ENCODE measurements at places on chromosomes 4 and X.

- no peak for DNase-seq
Observed at GRCh38 chr4:136025540-136025939, 1506.8 kb downstream of the PCDH18 start.

GRCh38 chr4:5982156-5982973, 35.9 kb downstream of the C4orf50 start:
- DNase-seq = no peak

DNA sequence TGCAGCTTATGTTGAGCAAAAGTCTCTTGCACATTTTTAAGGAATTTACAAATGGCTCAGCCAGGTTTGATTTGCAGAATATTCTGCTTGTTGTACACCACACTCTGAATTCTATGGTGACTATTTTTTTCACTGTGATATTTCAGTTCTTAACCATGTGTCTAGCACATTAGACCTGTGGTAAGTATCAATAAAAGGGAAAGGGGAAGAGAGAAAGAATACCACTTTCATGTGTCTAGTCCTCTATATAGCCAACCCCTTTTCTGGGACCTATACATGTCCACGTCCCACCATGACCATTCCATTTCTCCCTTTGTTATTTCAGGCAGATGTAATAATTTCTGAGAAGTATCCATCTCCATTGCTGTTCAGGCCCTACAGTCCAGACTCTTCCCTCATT, 121.3 kb upstream of the PNPLA4 start:
- no peak for DNase-seq

- no peak for DNase-seq
Observed at GRCh38 chrX:8191022-8191421, 20.0 kb upstream of the VCX2 start.

DNA sequence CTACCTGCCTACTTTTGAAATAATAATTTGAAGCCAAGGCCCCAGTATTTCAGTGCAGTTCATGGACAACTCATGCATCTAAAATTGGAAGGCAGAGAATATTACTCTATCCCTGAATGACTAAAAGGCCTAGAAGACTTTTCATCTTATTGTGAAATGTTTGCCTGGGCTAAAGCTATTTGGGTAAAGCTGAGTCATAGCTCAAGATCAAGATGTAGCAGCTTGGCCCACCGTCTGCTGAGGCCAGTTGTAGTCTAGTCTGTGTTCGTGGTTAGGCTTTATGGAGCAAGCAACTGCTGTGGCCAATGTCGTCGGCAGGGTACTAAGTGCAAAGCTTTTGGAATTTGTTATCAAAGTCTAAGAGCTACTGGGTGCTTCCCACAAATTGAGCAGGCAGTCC, 929.1 kb downstream of the RAB28 start:
- no peak for DNase-seq

DNA sequence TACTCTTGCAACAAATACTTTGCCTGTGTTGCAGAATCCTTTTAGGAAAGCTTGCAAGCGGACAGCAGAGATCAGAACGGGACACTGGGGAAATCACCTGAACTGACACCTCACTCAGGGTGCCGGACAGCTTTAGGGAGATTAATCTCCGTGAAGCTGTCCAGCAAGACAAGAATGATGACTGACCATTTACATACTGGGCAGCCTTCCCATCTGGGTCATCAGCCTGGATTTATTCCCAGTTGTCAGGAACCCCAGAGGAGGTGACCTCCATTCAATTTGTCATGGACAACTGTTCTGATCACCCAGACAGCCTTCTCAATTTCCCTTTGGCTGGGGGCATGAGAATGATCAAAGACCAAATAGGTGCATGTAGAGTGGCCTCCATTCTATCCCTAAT, 93.0 kb upstream of the EGFL6 start:
- DNase-seq = no peak

GRCh38 chrX:97027384-97027922, 143.7 kb downstream of the RPA4 start:
- DNase-seq = peak; percentile 8

DNA sequence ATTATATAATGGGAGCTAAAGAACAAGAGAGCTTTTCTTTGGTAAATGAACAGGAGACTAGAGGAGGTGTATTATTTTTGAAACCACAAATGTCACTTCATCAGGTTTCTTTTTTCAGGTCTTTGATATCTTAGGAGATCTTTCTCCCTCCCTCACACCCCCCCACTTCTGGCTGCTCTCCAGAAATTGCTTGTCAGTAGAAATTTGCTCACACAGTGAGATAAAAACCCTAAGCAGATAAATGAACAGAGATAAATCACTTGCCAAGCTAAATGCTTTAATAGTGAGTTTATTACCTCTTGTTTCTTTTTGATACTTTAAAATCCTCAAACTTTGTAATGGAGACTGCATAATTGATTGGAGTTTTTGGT, 421.2 kb upstream of the TENM3 start:
- no peak for DNase-seq

- DNase-seq = no peak
Observed at GRCh38 chrX:10821293-10821692, 200.9 kb upstream of the MID1 start.

DNA sequence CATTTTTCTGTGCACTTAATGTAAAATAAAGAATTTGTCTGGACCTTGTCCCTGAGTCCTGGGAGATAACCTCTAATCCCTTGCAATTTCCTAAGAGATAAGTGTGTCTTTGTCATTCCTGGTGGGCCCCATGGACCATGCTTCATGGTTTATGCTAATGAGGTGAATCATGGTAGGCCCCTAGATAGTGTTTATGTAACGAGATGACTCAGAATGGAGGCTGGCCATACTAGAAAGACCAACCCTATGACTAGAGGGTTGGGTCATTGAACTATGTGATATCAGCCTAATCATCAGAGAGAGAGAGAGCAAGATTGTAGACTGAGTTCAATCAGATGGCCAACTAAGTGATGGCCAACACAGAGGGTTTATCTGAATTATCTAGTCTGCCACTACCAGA, 64.2 kb upstream of the NHSL2 start:
- DNase-seq = no peak

DNA sequence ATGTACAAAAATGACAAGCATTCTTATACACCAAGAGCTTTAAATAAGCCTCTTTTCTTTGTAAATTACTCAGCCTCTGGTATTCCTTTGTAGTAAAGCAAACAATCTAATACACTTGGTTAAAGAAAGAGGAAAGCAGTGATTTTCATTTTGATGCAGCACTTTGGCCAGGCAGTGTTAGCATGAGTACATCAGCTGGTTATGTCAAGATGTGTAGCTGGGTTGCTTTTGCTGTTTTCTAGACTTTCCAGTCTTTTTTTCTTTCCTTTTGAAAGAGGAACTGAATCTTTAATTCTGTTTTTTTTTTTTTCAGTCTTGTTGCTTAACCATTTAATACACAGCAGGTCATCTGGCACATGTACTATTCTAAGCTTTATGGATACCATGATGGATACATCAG, 167.1 kb upstream of the AADAT start:
- no peak for DNase-seq

DNA sequence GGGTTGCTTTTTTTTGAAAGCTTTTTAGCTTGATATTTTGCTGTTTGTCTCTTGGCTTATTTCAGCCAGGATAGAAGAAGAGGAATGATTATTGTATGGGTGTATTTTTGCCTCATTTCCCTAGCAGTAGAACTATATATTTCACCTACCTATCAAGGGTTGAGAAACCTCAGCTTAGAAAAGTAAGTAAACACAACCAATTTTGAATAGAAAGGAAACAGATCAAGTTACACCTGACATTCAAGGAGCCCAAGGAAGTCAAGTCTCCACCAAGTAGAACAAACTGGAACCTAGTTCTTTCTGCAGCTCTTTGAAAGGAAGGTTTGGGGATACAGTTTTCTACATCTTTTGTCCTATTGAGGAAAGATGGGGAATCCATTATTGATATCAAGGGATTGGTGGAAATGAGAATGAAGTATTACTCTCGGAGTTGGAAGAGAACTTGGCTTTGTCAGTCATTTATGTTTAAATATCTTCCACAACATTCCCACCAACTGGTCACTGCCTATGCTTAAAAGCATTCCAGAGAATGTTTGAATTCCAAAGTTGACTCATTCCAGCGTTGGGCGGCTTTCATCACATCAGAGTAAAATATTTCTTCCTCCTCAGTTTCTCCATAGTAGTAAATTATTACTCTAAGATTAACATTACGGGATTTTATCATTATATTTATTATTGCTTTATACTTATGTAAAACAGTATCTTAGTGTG, 207.8 kb upstream of the CNKSR2 start:
- no peak for DNase-seq

DNA sequence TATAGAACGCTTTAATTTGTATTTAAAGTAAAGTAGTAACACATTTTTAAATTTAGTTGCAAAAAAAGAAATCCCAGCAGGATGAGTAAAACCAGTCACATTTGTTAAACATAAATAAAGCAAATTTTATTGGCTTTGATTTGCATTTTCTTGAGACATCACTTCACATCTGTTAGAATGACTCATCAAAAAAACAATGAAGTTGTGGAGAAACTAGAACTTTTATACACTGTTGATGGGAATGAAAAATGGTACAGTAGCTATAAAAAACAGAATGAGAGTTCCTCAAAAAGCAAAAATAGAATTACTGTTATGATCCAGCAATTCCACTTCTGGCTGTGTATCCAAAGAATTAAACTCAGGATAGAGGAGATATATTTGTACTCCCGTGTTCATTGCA, 454.0 kb upstream of the KLHL4 start:
- no peak for DNase-seq

DNA sequence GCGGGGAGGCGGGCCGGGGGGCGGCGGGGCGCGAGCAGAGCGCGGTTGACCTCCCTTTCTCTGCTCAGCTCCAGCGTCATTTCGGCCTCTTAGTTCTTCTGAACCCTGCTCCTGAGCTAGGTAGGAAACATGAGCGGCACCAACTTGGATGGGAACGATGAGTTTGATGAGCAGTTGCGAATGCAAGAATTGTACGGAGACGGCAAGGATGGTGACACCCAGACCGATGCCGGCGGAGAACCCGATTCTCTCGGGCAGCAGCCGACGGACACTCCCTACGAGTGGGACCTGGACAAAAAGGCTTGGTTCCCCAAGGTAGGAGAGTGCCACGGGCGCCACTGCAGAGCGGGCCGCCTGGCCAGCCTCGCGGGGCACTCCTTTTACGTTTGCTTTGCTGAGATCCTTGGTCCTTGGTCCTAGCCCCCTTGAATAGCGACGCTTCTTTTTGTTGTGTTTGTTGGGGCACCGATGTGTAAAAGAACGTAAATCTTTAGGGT, at the start of gene HTATSF1:
TSS of gene HTATSF1 (plus strand) at position 37 of the 497 bp plus-strand sequence. CDS start at position 130, 93 bp downstream.
- DNase-seq = no peak

DNA sequence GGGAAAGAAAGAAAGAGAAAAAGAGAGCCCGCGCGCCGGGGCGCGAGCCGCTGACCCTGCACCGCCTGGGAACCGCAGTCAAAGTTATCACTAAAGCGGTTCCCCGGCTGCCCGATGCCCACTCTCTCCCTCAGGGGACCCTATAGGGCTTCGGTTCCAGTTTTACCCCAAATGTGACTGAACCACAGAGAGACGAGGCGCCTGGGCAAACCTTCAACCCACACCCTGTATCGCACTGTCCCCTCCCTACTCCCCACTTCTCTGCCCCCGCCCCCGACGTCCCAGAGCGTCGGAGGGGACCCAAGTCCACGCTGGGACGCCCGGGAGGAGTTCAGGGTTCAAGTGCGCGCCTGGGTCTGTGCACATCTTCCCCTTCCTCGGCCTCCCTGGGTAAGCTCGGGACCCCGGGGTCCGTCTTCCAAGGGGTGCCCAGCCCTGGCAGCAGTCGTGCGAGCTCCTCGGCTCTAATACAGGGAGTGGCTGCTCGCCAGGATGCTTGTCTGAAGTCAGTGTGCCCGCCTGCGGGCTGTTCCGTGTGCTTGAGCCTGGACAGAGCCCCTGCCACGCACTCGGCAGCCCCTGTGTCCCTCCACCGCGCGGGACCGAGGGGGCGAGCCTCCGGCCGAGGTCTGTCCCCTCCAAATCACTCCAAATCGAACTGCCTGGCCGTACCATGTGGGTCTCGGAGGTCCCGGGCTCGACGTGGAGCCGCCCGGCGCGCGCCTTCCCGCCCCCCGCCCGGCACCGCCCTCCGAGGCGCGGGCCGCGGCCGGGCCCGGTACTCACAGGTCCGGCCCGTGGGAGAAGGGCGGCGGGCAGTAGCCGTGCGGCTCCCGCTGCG, 960 bp downstream of the TRPC3 start:
- peak; percentile 1 for DNase-seq

GRCh38 chr4:123593655-123594054, 197.1 kb downstream of the SPRY1 start:
- DNase-seq = no peak

DNA sequence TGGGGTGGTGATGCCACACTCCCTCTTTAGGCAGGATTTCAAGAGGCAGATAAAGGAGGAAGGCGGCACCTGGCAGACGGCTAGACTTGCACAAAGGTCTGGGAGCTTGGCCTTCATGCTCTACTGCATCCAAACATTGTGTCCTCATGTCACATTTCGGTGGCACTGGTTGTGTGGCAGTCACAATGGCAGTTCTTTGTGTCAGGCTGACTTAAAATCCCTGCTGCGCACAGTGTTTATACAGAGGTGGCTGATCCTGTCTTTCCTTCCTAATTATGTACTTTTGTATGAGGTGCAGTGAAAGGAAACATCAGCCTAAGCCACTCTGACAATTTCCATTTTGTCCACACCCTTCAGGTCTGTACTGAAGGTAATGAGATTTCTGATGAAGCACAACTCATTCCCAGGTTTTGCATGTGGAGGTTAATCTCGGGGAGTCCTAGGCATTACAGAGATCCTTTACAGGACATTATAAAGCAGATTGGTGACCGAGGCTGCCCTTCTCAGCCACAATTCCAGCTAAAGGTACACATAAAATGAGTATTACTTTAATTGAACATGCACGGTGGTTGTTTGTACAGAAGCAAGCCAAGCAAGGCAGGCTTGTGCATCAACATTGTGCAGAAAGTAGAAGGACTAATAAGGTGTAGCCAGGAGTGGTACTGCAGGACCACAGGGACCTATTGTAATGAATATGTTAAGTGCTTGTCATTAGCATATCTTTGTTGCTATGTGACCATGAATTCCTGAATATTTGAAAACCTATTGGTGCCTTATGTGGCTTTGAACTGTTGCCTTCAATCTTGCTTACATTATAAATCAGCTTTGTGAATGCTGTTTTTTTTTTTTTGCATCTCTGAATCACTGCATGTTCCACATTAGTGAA, 147.6 kb downstream of the STK32B start:
- DNase-seq = no peak

- DNase-seq = no peak
Observed at GRCh38 chrX:21004835-21005234, 369.4 kb upstream of the CNKSR2 start.

- DNase-seq = no peak
Observed at GRCh38 chrX:69010339-69010738, 154.9 kb downstream of the PJA1 start.

GRCh38 chr4:71380788-71381187, 42.0 kb downstream of the SLC4A4 start:
- DNase-seq = no peak

- DNase-seq = no peak
Observed at GRCh38 chr4:8157944-8158709, 486 bp downstream of the ABLIM2 start.

GRCh38 chrX:107654872-107655761, 26.8 kb downstream of the PRPS1 start:
- DNase-seq = peak; percentile 16

- no peak for DNase-seq
Observed at GRCh38 chr4:61070269-61070668, 129.9 kb upstream of the ADGRL3 start.
